ENCODE measurements at places on chromosomes 11 and 22.

- DNase-seq = peak; percentile 57
Measured at GRCh38 chr22:33519071-33519973, 401.0 kb downstream of the LARGE1 start.

DNA sequence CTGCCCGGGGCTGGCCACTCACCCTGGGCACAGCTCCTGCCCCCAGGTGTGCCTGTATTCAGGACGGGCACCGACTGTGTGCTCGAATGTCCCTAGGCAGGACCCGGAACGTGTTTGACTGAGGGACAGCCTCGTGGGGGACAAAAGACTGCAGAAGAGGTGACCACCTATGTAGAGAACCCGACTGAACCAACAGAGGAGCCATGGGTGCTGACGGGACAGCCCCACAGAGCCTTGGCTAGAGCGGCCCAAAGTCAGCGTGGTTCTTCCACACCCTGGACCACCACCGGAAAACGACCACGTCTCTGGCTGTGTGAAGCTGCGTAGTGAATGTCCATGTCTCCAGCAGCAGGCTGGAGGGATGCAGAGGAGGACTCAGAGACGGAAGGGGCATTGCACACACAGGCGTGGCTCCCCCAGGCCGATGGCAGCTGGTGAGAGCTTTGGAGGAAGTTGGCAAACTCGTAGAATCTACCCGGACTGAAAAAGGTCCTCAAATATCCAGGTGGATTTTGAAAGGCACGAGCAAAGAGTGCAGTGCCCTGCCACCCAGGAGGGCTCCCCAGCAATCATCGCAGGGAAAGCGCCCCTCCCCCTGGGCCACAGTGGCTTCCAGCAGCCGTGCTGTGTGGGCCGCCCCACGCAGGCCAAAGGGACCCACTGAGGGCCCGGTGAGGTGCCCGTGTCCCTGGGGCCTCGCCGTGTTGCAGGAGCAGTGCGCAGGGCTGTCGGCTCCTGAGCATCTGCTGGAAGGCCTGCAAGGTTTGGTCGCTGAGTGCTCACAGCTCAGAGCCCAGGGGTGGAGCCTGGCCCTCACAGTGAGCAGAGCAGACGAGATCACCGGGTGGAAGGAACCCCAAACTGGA is 17.5 kb upstream of the MUC5B start:
- DNase-seq = peak; percentile 43

GRCh38 chr22:30802202-30803166 is 107.8 kb downstream of the OSBP2 start:
- DNase-seq = peak; percentile 96

DNA sequence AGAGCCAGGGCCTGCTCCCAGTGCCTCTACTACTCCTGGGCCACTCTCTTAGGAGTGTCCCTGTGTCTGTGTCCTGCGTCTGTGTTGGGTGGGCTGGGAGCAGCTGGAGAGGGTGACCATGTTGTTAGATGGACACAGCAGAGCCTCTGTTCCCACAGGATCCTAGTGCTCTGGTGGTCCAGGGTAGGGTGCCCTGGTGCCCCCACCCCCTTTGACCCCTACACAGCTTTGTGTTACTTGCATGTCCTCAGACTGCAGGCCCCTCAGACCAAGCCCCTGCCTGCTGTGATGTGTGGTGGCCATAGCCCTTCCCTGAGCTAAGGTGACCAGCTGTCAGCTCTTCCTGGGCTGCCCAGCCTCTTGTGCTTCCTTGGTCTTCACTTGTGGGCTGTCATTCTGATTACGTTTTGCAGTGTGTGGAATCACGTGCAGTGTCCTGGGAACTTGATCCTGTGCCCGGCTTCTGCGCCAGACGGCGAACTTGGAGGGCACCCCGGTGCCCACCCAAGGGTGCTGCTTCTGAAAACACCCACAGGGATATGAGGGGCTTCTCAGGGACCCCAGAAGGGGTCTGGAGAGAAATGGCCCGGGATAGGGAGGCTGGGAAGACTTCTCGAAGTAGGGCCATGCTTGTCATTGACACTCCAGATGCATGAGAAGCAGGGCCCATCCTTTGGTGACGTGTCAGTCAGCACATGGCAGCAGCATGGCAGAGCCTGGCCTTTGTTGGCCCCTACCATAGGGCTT is 1.5 kb downstream of the TANGO2 start:
- no peak for DNase-seq

DNA sequence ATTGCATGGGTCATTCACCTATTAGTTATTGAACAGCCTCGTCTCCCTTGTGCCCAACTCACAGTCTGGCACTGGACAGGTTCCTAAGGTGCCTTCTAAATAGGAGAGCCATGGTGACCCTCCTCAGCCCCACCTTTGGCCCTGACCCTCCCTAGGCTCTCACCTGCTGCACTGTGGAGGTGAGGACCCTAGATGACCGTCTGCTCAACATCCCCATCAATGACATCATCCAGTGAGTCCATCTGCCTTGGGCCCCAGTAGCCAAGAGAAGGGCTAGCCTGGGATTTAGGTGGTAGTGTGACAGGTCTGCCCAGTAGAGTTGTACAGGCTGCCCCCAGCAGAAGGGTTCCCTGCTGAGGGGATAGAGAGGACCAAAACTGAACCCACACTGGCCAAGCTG is 13.6 kb downstream of the UCP2 start:
- DNase-seq = no peak

DNA sequence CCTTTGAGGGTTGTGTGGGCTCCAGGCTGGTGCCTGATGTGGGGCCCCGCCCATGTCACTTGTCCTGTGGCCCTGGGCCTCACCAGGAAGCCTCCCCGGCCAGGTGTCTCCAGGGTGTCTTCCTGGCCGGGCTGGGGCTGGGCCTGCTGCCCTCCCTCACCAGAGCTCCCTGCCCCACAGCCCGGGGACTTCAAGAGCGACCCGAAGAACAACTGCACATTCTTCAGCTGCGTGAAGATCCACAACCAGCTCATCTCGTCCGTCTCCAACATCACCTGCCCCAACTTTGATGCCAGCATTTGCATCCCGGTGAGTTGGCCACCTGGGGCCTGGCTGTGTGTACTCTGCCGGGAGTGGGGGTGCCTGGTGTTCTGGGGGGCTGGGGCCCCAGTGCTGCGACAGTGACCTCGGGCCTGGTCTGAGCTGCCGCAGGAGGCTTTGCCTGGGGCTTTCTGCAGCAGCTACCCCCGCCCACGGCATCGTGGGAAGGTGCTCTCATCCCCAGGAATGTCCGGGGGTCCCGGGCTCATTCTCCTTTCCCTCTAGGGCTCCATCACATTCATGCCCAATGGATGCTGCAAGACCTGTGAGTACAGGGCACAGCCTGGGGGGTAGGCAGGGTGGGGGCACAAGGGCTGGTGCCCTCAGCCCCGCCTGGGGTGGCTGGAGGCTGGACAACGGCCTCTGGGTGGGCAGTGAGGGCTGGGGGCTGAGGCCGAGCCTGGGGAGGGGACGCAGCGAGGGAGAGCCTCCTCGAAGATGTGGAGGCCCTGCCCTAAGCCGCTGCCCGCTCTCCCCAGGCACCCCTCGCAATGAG is 34.6 kb downstream of the MUC2 start:
- no peak for DNase-seq

DNA sequence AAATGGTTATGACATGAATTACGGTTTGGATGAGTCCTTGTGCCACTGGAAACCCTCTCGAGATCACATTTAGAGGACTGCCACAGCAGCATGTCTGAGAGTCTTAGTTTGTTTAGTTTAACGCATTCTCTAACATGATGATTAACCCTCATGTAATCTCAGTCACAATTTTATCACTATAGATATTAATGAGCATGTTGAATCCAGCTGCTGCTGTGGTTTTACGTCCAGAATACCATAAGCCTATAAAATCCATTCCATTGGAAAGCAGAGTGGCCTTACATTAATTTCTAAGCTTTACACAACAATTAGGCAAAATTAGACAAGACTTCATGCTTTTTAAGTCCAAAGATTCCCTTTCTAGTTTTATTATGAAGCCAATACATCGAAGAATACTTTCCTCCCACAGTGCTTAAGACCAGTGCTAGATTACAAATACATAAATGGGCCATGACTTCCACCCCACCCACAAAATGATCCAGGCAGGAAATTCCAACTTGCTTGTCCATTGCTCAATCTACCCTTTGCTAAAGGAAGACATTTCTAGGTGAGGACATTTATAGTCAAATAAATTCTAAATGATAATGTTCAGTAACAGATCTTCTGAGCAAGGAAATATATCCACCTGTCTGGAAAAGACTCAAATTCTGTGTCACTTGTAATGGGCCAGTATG is 3.5 kb upstream of the ELMOD1 start:
- DNase-seq = no peak

DNA sequence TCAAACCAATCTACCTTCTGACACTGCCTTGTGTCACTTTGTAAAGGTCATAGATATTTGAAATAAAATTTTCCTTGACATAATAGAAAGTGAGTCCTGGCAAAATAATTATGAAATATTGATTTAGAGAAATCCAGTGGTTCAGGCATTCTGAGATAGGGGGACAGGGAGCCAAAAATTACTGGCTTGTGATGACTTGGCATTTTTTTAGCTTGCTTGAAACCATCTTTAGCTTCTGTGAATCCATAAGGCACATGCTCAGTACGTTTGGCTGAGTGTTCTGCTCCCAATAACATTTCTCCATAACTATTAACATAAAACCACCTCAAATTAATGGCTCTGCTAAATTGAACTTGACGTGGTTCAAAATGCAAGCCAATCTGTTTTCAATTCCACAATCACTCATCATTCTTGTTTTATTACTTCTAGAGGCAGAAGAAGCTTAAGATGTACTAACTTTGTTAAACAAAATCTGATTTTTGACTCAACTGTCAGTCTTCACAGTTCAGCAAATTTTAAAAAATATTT is 209.0 kb downstream of the LRRC4C start:
- DNase-seq = no peak

DNA sequence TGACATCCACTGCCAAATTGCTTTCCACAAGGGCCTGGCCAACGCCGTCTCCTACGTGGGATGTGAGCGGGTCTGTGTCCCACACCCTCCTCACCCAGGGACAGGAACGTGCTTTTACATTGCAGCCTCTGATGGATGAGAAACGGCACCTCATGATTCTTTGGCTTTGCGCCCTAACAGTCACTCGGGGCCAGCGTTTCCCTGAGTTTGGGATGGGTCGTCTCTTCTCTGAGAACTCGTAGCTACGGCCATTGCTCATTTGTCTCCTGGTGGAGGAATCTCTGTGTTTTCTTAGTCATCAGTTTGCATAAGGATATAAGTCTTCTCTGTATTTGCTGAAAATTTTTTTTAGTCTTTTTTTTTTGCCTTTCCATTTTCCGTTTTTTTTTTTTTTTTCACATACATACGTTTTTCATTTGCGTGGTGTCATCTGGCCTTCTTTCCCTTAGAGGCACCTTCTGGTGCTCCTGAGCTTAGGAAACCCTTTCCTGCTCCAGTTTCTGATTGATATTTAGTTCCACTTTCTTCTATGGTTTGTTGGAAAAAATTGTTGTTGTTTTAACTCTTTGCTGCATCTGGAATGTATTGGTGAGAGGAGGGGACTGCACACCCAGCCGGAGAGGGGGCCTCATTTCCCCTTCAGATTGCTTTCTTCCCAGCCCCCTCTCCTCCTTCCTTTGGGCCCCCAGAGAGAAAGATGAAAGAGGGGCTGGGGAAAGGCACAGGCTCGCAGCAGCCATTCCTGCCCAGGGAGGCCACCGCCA is 12.0 kb downstream of the TNNT3 start:
- no peak for DNase-seq

GRCh38 chr11:1375161-1375954 is 14.4 kb upstream of the BRSK2 start:
- DNase-seq = no peak

DNA sequence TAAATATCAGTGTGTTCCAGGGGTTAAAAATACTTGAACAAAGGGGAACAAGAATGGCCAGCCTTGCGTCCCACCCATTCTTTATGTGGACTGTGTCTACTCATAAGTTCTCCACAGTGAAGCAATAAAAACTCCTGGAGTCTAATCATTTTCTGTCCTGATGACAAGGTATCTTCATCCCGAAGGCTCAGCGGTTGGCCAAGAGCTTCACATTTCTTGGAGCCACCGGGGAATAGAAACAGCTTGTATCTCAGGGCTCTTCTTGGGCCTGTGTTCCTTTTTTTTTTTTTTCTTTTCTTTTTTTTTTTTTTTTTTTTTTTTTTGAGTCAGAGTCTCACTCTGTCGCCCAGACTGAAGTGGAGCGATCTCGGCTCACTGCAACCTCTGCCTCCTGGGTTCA is 36.8 kb upstream of the ADORA2A start:
- DNase-seq = no peak

DNA sequence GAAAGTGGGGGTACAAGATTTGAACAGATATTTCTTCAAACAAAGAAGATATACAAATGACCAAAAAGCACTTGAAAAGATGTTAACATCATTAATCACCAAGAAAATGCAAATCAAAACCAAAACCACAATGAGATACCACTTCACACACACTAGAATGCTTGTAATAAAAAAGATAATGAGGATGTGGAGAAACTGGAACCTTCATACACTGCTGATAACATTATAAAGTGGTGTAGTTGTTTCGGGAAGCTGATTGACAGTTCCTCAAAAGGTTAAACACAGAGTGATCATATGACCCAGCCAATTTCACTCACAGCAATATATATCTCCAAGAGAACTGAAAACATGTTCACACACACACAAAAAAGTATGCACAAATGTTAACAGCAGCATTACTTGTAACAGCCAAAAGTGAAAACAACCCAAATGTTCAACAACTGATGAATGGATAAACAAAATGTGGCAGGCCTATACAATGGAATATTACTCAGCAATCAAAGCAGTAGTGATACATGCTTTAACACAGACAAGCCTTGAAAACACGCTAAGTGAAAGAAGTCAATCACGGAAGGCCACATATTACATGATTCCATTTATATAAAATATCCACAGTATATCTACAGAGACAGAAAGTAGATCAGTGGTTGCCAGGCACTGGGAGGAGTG is 15.1 kb downstream of the PITPNB start:
- DNase-seq = no peak

DNA sequence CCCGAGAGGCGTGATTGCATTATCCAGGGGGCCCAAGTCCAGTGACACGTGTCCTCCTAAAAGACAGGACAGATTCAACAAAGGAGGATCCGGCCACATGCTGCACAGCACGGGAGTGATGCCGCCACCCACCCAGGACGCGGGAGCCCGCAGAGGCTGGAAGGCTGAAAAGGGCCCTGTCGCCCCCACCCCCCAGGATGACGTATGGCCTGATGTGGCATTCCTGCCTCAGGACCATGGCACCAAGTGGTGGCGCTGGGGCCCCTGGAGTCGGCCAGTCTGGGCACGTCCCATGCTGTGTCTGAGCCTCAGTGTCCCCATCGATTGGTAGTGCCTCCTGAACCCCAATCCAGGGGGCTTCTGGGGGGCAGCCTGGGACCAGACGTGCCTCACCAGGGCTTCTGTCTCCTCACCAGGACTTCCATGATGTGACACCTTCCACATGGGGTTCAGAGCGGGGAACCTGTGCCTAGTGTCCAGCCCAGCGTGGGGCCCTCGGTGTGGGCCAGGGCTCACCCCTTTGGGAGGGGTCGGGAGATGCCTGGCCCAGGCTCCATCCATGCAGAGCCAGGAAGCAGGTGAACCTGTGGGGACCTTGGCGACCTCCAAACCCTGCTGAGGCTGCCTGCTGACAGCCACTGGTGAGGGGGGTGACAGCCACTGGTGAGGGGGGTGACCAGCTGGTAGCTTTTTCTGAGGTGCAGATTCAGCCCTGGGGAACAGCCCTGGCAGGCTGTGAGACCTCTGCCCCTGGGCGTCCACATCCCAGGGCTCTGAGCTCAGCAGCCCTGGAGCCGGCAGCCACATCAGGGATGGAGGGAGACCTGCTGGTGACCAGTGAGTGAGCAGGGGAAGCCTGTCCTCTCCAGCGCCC is 75.3 kb downstream of the KCNQ1 start:
- peak; percentile 46 for DNase-seq

- no peak for DNase-seq
Measured at GRCh38 chr11:37942081-37942480, 1344.0 kb upstream of the RAG2 start.

All from ecto neural progenitor cell (in vitro differentiated cells).